ENCODE measurements at places on chromosomes 1 and 21.

GRCh38 chr1:232988572-232989040, 38.2 kb downstream of the NTPCR start:
- DNase-seq = no peak

- no peak for DNase-seq
Observed at GRCh38 chr1:6218375-6219164, 12.7 kb downstream of the RNF207 start.

- DNase-seq = no peak
Observed at GRCh38 chr21:22224261-22224660, 1226.1 kb downstream of the NCAM2 start.

DNA sequence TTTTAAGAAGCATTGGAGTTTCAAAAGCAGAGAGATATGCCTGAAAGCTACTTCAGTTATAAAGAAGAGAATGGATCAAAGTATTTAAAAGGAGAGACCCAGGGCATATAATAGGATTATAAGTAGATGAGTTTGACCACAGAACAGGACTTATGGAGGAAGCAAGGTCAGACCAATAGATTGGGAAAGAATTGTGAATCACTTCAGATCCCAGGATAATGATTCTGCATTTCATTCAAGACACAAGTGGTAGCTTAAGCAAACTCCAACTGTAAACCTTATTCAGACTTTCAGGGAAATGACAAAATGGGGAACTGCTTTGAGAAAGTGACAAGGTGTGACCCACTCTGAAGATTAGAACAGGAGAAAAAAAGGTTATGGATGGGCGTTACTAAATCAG, 18.9 kb upstream of the OR10J5 start:
- no peak for DNase-seq

DNA sequence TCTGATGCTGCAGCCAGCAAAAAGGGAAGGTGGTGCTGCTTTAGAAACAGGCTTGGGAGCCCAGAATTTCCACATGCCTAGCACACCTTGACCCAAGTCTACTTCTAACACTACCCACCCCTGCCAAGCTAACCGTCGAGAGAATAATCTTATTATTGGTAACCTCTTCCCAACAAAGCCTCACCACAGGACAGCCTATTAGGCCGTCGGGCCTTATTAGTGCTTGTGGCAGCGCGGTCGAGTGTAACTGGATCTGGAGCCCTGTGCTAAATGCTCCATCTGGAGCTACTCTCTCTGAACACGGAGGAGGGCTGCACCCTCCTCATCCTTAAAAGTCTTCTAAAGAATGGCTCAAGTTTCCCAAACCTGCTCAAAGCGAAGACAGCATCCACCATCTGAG, 165.5 kb upstream of the NFIA start:
- no peak for DNase-seq

- peak; percentile 84 for DNase-seq
Observed at GRCh38 chr1:156591432-156592157, at the start of gene NAXE. NAXE (plus strand) TSS chr1:156591776; CDS start chr1:156591805, 29 bp downstream.

- DNase-seq = no peak
Observed at GRCh38 chr1:213247038-213247437, 196.0 kb downstream of the RPS6KC1 start.

- no peak for DNase-seq
Observed at GRCh38 chr1:17215545-17215890, 10.6 kb downstream of the PADI1 start.

DNA sequence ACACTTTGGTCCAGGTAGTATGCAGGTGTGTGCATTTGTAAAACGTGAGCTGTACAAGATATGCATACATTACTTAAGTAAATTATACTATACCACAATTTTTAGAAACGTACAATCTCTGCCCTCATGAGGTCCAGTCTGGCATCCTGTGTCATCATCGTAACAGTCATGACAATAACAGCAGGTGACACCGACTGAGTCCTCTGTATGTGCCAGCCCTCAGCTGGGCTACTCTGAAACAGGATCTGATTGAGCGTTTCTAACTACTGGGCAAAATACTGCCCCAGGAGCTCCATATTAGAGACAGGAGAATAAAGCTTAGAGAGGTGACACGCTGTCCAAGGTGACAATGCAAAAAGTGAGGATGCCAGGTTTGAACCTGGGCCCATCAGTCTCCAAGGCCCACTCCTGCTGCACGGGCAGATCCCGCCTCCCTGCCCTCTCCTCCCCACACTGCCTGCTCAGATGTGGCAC, 47.2 kb upstream of the ECE1 start:
- no peak for DNase-seq

- DNase-seq = no peak
Observed at GRCh38 chr1:235834620-235835019, 32.1 kb downstream of the LYST start.

GRCh38 chr1:83515578-83516154, 483.3 kb downstream of the TTLL7 start:
- DNase-seq = no peak

DNA sequence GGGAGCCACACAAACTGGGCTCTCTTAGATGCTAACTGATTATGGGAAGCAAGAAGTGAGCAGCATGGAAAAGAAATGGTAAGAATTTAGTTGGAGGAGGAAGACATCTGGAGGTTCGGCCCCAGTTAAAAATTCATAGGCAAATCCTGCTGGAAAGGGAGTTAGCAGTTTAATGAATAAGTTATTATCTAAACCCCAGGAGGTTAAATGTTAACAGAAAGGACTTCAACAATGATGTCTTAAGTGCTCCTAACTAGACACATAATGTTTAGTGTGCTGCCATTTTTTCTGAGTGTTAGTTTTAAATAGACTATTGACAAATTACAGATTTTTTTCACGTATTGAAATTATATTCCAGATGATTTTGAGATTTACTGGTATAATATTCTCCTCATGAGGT, 1265.3 kb upstream of the ADGRL2 start:
- DNase-seq = no peak

- DNase-seq = peak; percentile 90
Observed at GRCh38 chr1:160085686-160086455, 4.5 kb downstream of the KCNJ9 start.

- no peak for DNase-seq
Observed at GRCh38 chr1:85413169-85413568, 51.8 kb downstream of the DDAH1 start.

- DNase-seq = no peak
Observed at GRCh38 chr1:178371933-178372388, 124.8 kb downstream of the CLEC20A start.

GRCh38 chr21:34351786-34352241, 12.0 kb upstream of the KCNE2 start:
- DNase-seq = peak; percentile 27

DNA sequence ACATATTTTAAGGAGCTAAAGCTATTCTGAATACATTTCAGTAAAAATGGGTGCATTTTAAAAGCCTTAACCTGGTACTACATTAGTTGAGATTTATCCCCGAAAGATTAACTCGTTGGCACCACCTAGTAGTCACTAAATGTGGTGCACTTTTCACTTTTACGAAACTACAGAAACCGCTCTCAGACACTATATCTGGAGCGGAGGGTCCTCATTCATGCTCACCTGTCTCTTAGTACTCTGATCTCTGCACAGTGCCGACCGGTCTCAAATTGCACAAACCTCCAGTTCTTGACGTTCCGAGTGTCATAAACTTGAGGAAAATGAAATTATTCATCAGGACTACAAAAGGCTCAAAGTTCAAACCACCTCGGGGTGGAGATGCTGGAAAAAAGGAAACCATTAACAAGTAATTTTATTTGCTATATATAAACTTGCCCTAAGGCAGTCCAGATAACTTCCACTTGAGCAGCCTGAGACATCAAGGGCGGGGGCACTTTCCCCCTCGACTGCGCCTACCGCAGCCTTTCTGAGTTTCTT, 722 bp downstream of the LZIC start:
- peak; percentile 31 for DNase-seq

GRCh38 chr1:156936721-156937220, 16.3 kb downstream of the LRRC71 start:
- DNase-seq = no peak

DNA sequence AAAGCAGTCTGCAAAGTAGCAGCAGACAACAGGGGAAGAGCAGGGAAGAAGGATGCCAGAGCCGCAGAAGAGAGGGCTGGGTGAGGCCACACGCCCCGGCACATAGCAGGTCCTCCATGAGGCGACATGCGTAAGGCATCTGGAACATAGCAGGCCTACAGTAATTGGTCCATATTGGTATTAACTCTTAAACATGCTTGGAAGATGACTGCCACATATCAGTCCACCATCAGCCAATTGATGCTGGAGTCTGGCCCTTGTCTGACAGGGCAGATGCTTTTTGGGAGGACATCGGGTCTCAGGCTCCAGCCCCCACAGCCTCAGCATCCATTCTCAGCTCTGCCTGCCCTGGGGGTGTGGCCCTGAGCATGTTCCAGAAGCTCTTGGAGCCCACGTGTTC, 93.7 kb downstream of the TAS1R2 start:
- no peak for DNase-seq

DNA sequence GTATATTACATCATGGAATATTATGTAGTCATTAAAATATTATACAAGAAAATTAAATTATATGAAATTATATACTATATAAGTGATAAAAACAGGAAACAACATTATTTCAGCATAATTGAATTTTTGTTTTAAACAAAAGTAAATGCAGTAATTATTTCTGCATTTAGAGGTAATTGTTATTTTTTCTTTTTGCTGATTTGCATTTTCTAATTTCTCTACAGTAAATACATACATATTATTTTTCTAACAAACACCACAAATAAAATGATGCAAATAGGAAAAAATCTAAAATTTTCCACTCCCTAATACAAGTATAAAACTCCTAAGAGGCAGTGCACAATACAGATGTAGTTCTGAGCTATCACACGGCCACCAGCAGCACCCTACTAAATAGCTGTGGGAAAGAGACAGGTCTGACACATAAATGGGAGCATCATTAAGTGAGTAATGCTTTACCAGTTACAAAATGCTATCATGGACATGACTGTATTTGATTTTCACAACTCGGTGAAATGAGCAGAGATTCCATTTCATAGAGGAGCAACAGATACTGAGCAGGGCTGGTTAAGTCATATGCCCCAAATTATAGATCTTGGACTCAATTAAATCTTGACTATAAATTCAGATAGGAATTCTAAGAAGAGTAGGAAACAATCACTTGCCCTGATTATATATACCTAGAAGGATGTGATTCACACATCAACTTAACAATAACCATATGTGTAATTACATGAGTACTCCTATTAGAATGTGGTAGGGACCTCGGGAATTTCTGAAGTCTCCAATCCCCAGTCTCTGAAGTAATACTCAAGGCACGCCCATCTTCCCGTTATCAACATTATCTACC, 49.0 kb downstream of the NRIP1 start:
- no peak for DNase-seq

DNA sequence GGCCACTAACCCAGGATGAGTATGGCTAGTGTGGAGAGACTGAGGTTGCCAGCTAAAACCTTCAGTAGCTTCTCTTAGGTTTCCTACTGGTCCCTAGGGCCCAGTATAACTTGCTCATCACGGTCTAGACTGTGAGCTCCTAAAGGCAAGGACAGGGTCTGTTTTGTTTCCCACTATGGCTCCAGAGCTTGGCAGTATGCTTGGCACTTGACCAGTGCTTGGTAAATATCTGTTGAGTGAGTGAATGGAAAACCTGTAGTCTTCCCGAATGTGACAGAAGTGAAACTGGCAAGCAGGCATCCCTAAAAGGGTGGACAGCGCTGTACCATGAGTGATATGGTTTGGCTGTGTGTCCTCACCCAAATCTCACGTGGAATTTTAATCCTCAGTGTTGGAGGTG, 13.1 kb upstream of the PARS2 start:
- DNase-seq = no peak

GRCh38 chr1:87132284-87132870, 196.3 kb upstream of the LMO4 start:
- DNase-seq = peak; percentile 20

DNA sequence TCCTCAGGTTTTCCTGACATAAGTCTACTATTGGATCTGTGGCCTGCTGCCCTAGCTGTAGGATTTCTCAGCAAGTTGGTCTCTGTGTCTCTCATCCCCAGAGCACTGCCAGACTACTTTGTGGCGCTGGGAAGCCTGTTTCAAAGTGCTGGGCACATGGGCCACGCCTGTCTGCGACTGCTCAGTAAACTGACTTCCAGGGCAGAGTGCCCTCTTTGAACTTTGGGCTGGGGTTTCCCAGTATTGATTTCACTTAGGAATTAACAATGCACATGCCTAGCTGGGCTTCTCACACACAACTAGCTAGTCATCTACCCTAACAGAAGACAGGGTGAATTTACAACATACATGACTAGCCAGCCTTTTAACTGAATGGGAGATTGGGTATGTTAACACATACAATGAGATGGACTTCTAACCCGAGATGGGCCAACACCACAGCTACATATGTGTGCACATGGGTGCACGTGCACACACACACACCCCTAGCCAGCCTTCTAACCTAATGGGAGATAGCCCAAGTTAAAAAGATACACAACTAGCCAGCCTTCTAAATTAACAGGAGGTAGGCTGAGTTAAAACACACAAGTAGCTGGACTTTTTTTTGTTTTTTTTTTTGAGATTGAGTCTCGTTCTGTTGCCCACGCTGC, 6.9 kb upstream of the TRIM17 start:
- DNase-seq = no peak

DNA sequence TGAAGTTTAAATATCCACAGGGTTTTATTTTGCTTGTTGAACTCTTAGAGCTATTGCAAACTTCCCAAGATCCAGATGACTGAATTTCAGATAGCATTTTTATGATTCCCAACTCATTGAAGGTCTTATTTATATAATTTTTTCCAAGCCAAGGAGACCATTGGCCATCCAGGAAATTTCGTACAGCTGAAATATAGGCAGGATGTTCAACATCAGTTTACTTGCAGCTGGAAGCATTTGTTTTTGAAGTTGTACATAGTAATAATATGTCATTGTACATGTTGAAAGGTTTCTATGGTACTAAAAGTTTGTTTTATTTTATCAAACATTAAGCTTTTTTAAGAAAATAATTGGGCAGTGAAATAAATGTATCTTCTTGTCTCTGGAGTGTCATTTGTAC, 32.8 kb upstream of the DDR2 start:
- DNase-seq = no peak

DNA sequence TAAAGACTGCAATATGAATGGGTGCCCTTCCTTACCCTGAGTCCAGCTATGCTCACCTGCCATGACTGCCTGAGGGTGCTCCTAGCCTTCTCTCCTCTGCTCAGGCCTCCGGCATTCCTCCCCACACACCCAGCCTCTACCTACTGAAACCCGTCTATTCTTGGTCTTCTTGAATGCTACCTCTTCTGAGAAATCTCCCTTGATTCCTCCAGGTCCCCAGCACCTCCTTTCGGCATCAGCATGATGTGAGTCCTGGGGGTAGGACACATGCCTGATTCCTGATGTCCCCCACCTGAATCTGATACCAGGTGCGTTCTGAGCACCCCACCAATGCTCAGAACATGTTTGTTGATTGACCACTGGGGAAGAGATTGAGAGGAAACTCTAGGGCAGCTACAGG, 8.6 kb downstream of the LDLRAD1 start:
- no peak for DNase-seq
